ENCODE measurements at places on chromosomes 7 and 10.

DNA sequence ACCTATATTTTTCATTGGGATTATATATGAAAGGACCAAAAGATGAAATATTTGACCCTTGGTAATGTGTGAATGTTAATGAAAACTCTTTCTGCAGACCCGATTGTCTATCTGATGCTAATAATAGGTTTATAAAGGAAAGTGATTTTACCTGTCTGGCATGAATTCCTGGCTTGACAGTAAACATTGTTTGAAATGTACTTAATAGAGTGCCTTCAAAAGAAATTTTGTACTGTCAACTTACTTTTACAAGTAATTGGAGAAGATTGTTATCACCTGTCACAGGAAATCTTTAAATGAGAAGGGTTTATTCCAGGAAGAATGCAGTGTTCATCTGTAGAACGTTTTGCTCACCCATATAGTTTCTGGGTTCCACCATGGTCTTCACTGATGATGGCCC lies 588.2 kb downstream of the INHBA start:
- DNase-seq: no peak

DNA sequence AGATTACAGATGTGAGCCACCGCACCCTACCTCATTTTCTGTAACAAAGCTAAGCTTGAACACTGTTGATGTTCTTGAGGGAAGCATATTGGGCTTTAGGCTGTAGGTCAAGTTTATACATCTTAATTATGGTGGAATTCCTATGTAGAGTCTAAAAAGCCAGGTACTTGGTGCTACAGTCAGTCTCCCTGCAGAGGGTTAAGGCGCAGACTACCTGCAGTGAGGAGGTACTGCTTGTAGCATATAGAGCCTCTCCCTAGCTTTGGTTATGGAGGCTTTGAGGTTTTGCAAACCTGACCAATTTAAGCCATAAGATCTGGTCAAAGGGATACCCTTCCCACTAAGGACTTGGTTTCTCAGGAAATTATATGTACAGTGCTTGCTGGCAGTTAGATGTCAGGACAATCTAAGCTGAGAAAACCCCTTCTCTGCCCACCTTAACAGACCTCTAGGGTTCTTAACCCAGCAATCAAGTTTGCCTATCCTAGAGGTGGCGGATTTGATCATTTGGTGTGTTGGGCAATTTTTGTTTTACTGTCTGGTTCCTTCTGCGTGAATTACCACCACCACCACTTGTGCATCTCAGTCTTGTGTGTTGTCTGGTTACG lies 6.0 kb downstream of the PPIA start:
- no peak for DNase-seq

DNA sequence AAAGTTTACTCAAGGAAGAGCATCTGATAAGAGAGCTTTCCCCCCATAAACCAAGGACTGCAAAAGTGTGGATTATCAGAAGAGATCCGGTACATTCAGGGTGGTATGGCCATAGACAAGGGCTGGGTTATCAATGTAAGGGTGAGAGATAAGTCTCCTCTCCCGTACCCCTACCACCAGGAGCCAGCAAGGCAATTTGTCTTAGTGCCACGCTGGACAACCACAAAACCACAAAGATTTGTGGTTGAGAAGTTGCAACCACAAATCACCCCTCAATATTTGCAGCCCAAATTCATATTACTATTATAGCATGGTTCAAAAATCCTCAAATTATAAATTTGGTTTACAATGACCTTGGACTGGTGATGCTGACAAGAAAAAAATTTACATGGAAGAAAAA lies 2.3 kb upstream of the ZSCAN25 start:
- no peak for DNase-seq

DNA sequence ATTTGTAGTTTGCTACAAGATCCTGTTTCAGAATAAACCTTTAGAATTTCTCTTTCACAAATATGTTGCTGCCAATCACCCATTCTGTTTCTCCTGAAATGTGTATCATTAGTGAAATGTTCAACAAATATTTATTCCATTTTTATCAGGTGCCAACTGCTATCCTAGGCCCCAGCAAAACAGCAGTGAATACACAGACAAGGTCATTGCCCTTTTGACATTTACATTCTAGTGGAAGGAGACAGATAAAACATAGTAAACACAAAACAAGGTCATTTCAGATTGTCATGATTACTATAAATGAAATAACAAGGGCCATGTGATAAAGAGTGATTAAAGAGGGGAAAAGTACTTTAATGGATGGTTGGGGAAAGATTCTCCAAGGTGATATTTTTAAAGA lies 404.8 kb upstream of the PHF14 start:
- no peak for DNase-seq

DNA sequence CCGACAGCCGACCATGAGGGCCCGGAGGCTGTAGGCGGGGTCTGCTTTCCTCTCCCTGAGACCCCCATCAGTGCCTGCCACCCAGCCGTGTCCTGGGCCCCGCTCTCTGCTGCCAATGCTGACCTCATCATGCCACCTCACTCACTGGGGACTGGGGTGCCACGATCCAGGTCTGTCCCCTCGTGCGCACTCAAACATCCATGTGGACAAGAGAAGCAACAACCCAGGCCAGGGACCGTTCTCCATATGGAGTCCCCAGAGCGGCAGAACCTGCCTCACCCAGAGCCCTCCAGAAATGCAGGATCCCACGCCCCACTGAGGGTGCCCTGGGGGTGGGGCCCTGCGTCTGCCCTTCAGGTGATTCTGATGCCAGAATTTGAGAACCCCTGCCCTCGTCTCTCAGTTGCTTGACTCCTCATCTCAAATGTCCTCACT lies 210.0 kb upstream of the PPP2R2D start:
- no peak for DNase-seq

GRCh38 chr10:95353123-95353522 lies 62.3 kb upstream of the PDLIM1 start:
- no peak for DNase-seq

- no peak for DNase-seq
These were observed 131.6 kb upstream of the AHR start for GRCh38 chr7:17166824-17167379.

GRCh38 chr7:17186745-17187530 lies 111.5 kb upstream of the AHR start:
- DNase-seq: no peak

GRCh38 chr7:6071406-6071805 lies 40.2 kb downstream of the ANKRD61 start:
- no peak for DNase-seq

GRCh38 chr7:23473844-23474093 lies 3.5 kb upstream of the IGF2BP3 start:
- DNase-seq: no peak

DNA sequence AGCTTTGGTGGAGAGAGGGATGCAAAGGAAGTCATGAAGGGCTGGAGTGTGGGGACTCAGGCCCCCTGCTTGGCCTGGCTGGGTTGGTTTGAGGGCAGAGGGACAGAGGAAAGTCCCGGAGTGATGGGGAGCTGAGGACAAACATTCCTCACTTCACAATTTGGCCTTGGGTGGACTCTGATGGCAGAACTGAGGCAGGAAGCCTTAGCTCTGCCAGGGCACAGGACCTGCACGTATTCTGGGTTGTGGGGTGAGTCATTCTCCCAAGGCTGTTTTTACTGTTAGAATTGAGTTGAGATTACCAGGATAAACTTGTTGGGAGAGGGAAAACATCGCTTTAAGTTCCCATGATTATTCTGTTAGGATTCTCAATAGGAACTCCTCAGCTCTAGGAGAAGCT lies 2.6 kb downstream of the GOLGA7B start:
- DNase-seq: no peak

- no peak for DNase-seq
These were observed 107.7 kb upstream of the MPP7 start for GRCh38 chr10:28410420-28411135.

- no peak for DNase-seq
These were observed 599.3 kb upstream of the CELF2 start for GRCh38 chr10:10418387-10418786.

GRCh38 chr10:48697821-48698764 lies 13.4 kb downstream of the WDFY4 start:
- no peak for DNase-seq

DNA sequence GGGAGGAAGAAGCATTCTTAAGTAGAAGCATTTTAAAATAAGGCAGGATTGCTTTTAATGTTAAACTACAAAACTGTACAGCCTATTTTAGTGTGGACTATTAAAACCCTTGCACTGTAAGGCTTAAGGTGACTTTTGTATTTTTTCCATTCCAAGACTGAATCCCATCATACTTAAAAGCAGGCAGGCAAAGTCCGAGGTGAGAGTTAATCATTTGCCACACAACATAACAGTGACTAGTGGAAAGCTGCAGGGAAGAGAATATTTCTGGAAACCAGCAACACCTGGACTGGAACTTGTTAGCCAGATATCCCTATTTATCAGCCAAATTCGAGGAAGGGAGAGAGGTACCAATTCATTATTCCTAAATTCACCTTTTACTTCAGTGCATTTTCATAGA lies 3.5 kb downstream of the PRR15 start:
- no peak for DNase-seq

- no peak for DNase-seq
These were observed 132.3 kb downstream of the PLXNA4 start for GRCh38 chr7:132443761-132444520.

DNA sequence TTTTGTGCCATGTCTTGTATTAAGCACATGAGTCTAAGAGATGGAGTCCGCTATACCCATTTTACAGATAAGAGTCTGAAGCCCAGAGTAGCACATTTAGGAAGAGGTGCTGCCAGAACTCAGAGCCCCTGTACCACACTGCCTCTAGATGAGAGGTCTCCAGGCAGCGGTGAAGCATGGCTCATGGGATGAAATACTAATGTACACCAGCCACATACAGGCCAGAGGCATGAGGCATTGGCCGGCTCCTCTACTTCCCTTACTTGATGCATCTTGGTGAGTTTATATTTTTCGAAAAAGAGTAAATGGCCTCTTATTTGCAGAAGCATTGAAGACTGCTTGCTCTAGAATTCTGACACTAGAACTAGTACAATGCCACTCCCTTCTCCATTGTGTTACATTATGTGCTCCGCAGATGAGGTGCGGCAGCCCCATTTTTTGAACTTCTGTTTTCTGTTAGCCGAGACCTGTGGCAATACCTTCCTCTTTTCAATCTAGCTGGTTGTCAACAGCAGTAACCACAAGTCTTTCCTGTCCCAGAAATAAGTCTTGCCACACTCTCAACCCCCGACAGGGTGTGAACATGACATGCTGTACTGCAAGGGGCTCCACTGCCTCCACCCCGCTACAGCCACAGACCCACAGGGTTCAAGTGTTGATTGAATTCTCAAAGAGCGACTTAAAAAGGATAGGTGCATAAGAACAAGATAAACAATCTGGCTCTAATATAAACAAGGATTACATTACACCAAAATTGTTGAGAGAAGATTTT lies 145.3 kb downstream of the CELF2 start:
- peak; percentile 51 for DNase-seq

GRCh38 chr7:76395965-76396726 lies 13.4 kb downstream of the SSC4D start:
- no peak for DNase-seq

DNA sequence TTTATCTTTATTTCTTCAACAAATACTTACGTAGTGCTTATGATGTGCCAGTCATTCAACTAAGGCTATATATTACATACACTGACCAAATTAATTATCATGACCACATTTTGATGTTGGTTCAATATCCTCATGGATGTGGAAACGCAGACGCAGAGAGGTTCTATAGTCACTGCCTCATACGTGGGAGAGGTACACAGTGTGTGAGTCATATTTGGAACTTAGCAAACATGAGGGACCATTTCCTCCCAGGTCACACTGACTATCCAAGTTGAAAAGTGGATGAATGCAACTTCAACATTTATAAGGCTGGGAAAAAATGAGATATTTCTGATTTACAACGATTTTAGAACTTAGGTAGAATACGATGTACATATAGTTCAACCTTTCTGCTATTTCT lies 113.6 kb downstream of the PRLHR start:
- no peak for DNase-seq

DNA sequence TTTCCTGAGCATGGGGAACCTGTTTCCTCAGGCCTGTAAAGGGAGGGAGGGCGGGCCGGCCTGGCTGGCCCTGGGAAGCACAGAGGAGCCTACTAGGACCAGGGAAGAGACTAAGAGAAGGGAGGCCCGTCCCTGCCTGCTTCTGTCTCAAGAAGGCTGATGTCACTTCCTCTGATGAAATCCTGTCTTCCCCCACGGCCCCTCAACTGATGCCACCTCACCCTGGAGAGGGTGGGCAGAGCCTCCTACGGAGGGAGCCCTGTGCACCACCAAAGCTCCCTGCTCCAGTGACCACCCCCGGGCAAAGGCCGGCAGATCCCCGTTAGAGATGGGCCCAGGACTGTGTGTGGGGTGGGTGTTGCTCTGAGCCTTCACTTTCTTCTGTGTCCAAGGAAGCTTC lies 1.0 kb upstream of the PILRA start:
- DNase-seq: no peak

GRCh38 chr10:75599875-75600648 lies 168.6 kb downstream of the LRMDA start:
- no peak for DNase-seq

DNA sequence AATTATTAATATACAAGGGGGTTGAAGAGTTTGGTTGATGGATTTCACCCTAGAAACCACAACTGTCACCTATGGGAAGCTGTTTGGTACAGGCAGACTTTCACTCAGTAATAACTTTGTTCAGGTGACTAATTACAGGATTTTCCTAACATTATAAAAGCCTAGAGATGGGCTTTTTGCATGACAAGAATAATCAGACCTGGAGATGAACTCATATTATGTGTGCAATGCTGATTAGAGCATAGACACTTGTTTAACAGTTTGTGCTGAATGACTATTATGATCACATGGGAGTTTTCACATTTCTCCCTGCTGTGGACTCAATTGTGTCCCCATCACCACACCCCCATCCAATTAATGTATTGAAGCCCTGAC lies 90.2 kb upstream of the STEAP4 start:
- DNase-seq: no peak

DNA sequence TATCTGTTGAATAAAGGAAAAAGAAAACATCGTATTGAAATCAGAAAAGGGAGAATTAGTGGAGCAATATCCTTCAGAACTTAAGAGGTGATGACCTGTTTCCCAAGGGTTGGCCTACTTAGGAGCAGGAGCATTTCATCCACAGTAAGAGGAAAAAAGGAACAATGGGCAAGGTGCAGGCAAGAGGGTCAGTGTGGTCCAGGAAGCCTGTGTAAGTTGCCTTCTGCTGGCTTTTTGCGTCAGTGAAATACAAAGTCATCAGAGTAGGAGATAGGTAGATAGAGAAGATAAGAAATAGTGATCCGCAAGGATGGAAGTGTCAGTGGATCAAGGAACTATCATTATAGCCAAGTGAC lies 5.4 kb upstream of the ANKRD7 start:
- DNase-seq: no peak

- peak; percentile 4 for DNase-seq
These were observed 47.3 kb upstream of the INSYN2A start for GRCh38 chr10:127243490-127244272.

DNA sequence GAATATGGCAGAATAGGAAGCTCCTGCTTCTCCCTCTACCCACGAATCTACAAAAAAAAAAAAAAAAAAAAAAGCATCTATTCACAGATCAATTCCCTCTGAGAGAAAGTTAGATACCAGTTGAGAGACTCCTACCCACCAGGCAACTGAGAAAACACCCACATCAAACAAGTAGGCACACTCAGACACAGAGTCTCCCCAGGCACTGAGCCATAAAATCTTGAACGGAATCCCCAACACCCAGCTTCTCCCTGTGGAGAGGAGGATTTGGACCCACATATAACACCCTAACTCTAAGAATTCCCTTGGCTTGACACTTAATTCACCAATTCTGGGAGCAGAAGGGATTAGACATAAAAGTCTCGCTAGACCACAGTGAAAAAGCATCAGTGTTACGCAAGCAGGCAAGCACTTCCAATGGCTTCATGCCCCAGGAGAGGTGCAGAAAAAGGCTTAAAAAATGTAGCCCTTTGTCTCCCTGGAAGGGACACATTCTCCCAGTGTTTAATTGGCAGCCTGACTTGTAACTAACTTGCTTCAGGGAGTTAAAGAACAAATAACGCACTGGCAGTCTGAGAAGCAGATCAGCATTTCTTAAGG lies 192.2 kb downstream of the ELAPOR2 start:
- no peak for DNase-seq
